EH (cell line): ENCODE measurements at places on chromosomes 16 and 17.

DNA sequence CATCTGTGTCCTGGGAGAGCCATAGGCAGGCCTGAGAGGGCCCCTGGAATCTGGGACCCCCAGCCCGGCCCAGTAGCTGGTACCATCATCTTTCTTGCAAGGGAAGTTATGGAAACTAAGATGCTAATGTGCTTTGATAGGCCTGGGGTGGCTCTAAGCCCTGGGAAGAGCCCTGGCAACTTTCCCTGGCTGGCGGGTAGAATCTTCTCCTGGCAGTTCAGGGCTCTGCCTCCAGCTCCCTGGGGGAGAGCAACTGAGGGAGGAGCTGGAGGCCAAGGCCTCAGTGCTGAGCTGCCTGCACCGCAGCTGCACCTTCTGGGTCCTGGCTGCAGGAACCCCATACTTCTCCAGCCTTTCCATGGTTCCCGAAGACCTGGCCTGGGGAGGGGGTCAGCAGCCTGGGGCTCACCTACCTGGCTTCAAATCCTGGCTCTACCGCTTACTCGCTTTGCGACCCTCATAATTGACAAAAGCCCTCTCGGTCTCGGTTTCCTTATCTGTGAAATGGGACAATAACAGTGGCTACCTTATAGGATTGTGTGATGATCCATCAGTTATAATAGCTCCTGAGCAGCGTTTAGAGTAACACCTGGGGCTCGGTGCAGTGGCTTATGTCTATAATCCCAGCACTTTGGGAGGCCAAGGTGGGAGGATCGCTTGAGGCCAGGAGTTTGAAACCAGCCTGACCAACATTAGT lies 333.7 kb downstream of the SEC14L1 start:
- peak; percentile 65 for DNase-seq

- DNase-seq: peak; percentile 72
These were observed 19.0 kb downstream of the HEATR9 start for GRCh38 chr17:35849469-35850348.

DNA sequence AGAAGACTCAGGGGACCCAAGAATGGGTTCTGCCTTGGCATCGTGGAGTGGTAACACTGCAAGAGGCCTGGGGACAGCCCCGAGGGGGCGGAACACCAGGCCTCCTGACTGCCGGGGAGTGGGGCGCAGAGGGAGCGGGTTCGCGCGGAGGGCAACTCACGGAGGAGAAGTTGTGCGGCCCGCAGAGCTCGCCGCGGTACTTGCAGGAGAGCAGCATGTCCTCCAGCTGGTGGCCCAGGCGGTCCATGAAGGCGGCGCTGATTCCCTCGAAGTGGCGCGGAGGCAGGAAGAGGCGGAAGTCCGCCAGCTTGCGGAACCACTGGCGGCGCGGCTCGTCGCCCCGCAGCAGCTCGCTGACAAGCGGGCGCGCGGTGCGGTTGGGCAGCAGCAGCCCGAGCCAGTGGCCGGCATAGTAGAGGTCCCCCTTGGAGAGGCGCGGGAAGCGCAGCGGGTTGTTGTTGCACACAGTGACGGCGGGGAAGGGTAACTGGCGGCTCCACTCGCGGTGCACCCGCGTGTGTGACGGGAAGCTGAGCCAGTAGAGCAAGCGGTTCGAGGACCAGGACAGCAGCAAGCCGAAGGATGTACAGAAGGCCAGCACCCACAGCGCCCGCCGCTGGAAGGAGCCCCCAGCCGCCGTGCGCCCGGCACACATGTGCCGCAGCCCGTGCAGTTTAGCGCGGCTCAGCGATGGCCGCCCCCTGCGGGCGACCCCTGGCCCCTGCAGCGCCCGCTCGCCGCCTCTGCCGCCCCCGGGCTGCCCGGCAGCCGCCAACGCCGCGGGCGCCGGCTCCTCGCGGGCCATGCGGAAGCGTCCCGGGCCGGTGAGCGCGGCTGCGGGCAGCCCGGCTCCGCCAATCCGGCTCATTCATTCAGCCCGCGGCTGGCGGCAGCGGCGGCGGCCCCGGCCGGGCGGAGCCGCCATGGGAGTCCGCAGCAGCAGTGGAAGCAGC lies 1.6 kb downstream of the ASIC2 start:
- peak; percentile 30 for DNase-seq

- DNase-seq: no peak
These were observed 8.2 kb downstream of the RBFOX3 start for GRCh38 chr17:79602621-79603020.

DNA sequence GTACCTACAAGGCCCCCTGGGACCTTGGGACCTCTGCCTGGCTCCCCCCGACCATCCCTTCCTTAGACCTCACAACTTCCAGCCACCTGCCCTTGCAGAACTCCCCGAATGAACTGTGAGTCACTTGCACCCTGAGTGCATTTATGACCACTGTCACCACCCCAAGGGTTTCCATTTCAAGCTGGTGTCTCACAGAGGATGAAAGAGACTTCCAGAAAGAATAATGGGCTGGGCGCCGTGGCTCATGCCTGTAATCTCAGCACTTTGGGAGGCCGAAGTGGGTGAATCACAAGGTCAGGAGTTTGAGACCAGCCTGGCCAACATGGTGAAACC lies 124.5 kb upstream of the CIBAR2 start:
- peak; percentile 78 for DNase-seq

DNA sequence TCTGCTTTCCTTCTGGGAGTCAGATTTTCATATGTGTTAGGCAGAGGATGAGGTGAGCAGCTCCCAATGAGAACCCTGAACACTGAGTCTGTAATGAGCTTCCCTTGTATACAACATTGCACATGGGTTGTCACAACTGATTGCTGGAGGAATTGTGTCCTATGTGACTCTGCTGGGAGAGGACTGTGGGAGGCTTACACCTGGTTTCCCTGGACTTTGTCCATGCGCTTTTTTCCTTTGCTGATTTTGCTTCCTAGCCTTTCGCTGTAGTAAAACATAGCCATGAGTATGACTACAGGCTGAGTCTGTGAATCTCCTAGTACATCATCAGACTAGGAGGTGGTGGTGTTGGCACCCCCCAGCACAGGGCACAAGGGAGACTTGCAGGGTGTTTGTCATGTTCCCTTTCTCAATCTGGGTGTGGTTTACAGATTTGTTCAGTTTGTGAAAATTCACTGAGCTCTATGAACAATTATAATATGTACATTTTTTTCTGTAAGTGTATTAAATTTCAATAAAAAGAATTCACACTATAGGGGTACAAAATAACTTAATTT lies 1.7 kb upstream of the PLK1 start:
- no peak for DNase-seq

GRCh38 chr17:65184235-65184959 lies 47.2 kb downstream of the RGS9 start:
- DNase-seq: no peak

DNA sequence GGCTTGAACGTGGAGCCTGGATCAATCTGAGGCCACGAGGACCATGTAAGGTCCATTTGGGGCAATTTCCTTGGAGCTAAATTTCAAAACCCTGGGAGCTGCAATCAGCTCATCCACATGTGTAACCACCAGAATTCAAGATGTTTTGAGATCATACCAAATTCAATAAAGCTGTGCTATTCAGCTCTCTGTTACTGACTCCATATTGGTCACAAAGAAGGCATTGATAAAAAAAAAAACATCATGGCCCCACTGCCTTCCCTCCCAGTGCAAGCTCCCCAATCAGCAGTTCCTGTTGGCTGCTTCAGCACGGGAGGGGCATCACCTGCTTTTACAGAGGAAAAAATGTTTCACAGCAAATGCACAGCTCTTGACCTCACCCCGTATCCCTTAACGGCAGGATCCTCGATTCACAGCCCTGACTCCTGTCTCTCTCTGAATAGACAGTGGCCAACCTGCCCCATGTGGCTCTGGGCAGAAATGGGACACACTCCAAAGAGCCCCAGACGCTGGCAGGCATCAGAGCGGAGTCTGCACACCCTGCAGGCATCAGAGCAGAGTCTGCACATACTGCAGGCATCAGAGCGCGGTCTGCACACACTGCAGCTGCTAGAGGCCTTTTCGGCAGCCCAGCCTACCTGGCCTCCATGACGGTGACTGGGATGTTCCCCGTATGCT lies 37.1 kb downstream of the FANCA start:
- no peak for DNase-seq

- no peak for DNase-seq
These were observed 82.1 kb downstream of the MSI2 start for GRCh38 chr17:57338257-57338914.

DNA sequence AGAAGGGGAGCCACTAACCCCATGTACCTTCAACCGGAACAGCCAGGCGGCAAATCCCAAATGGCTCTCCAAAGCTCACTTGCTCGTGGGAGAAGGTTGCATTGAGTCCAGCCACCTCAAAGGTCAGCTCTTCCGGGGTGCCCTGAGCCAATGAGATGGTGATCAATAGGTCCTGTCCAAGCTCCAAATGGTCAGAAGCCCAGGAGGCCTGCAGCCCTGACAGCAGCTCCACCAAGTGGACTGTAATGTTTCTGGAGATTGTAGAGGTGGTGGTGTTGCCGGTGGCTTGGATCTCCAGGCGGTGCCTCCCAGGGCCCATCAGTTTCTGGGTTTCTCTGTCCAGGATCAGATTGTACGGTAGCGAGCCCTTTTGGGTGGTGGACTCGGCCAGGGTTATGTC lies 39.9 kb upstream of the BCO1 start:
- DNase-seq: peak; percentile 30

- DNase-seq: no peak
These were observed 205.8 kb downstream of the PRKCA start for GRCh38 chr17:66507982-66508760.

- DNase-seq: peak; percentile 43
These were observed 585 bp downstream of the MLKL start for GRCh38 chr16:74700116-74700437.

GRCh38 chr16:35339337-35339736 lies 1879.9 kb downstream of the TP53TG3F start:
- DNase-seq: no peak

GRCh38 chr17:31538080-31538762 lies 146.7 kb downstream of the RAB11FIP4 start:
- no peak for DNase-seq

DNA sequence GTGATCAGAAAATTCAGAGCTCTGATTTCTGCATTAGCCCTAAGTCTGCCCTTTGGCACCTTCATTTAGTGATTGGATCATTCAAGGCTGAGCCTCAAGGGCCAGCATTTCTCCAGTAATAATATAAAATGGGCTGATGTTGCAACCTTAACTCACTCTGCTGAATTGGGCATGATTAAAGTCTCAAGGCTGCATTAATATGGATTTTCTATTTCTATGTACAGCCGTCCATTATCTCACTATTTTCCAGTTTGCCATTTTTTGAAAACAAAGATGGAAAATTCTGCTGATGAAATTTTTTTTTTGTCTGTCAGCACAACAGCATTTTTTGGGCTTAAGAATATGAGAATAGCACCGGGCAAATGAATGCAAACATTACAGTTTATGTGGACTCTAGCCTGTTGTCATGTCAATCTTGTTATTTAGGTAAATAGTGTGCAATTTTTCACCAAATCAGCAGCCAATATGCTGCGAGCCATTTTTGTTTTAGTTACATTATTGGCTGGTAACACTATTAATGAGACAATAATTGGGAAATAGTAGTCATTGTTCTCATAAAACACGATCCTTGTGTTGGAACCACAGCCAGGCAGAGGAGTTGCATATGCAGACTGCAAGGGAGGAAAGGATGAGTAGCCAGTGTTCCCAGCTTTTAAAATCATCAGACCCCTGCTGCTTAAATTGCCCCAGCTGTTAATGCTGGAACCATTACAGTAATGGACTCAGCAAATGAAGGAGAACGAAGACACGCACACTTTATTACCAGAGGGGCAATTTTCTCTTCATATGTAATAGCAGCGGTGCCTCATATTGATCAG lies 10.5 kb downstream of the FTO start:
- DNase-seq: no peak

- no peak for DNase-seq
These were observed 61.2 kb upstream of the MPHOSPH6 start for GRCh38 chr16:82231008-82231787.
